Effector memory CD8-positive, alpha-beta T cell (primary cell): ENCODE measurements at places on chromosomes 11 and 22.

- no peak for DNase-seq
These were observed 782 bp downstream of the TMEM109 start for GRCh38 chr11:60914633-60915247.

GRCh38 chr11:122424636-122425035 lies 230.9 kb upstream of the UBASH3B start:
- DNase-seq, result no peak

- no peak for DNase-seq
These were observed 335.1 kb upstream of the API5 start for GRCh38 chr11:42976636-42977217.

- DNase-seq, result no peak
These were observed 397 bp downstream of the OR52N2 start for GRCh38 chr11:5809122-5809519.

GRCh38 chr22:48210812-48211211 lies 1448.4 kb downstream of the TBC1D22A start:
- no peak for DNase-seq

- no peak for DNase-seq
These were observed 127.2 kb upstream of the TBCEL start for GRCh38 chr11:120896687-120897086.

- DNase-seq, result no peak
These were observed 759 bp downstream of the CPT1A start for GRCh38 chr11:68840661-68841653.

GRCh38 chr11:64724863-64725532 lies 2.0 kb upstream of the NRXN2 start:
- DNase-seq, result no peak

DNA sequence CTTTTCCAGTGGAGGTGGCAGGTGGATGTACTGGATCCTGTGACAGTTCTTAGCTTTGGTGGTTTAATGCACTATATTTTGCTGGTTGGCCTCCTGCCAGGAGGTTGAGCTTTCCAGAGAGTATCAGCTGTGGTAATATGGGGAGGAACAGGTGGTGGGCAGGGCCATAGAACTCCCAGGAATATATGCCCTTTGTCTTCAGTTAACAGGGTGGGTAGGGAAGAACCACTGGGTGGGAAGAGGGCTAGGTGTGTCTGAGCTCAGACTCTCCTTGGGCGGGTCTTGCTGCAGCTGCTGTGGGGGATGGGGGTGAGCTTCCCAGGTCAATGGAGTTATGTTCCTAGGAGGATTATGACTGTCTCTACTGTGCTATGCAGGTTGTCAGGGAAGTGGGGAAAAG lies 203.8 kb downstream of the DLG2 start:
- DNase-seq, result no peak

DNA sequence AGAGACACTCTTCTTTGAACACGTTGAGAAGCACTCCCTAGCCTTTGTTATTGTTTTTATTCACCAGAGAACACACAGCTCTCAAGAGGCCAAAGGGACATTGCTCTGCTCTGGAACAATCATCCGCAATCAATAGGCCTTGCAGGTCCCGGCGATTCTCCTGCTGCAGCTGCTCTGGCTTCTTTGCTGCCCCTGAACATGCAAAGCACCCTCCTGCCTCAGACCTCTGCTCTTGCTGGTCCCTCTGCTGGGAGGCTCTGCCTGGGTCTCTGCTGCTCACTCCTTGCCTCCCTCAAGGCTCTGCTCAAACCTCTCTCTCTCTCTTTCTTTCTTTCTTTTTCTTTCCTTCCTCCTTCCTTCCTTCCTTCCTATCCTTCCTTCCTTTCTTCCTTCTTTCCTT lies 232.7 kb downstream of the DSCAML1 start:
- no peak for DNase-seq

DNA sequence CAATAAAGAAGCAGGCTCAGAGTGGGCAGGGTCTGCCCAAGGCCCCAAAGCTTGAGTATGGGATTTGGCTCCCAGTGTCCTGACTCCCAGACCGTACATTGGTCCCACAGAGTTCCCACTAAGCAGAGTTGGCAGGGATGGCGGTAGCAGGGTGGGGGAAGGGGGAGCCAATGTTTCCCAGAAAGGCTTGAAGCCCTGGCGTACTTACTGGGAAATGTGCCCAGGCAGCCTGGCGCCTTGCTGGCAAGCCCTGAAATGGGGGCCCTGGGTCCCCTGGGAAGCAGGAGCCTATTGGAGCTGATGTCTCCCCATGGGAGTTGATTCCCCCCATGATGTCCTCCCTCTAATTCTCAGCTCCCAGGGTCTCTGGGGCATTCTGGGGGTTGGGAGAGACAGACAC lies 9.3 kb downstream of the ARHGEF17 start:
- DNase-seq, result no peak

GRCh38 chr11:4936745-4937144 lies 10.7 kb downstream of the OR51A4 start:
- no peak for DNase-seq

DNA sequence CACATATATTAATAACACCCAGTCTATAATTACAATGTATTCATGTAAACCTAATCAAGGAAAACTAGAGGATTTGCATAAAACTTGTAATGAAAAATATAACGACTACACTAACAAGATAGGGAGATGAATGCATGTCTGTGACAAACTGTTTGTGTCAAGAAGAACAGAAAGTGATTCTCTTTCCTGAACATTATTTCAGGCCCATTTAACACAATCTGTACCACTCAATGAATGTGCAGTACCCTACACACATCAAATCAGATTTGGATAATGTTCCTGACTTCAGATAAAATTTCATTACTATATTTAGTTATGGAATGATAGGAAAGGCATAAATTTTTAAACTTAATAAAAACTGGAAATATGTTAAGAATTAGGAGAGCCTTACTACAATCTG lies 93.1 kb downstream of the CADM1 start:
- DNase-seq, result no peak

GRCh38 chr11:2097356-2097997 lies 41.7 kb downstream of the IGF2 start:
- no peak for DNase-seq

DNA sequence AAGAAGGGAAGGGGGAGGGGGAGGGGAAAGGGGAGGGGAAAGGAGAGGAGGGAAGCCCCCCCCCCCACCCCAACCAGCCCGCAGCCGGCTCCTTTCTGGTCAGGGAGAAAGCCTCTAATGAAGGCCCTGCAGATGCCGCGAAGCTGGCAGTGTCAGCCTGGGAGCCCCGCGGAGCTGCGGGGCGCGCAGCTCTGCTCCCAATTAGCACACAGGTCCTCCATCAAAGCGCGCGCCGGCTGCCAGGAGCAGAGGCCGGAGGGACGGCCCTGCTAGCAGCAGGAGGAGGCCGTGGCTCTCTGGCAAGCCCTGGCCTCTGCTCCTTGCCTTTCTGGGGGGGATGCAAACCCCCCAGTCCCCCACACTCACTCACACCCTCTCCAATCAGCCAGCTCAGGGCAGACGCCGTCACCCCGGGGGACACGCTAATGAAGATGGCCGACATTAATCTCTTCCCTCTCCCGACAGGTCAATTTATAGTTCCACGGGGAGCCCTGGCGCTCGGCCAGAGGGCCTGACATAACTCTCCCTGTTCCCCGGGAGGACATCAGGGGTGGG lies 70.5 kb upstream of the TCF20 start:
- DNase-seq, result no peak

DNA sequence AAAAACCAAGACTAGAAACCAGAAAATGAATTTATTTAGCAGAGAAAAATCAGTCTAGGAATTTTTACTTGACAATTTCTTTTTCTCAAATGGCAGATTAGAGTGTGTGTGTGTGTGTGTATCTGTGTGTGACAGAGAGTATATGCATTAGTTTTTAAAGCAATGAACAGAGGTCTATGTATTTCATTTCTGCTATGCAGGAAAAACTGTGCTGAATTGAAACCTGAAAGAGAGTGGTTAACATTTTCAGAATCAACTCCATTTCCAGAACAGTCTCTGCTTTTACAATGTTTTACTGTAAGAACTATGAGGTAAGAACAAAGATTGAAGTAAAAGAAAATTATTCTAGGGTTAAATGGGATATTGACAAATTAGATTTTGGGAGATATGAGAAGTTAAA lies 114.8 kb downstream of the GRM5 start:
- DNase-seq, result no peak

DNA sequence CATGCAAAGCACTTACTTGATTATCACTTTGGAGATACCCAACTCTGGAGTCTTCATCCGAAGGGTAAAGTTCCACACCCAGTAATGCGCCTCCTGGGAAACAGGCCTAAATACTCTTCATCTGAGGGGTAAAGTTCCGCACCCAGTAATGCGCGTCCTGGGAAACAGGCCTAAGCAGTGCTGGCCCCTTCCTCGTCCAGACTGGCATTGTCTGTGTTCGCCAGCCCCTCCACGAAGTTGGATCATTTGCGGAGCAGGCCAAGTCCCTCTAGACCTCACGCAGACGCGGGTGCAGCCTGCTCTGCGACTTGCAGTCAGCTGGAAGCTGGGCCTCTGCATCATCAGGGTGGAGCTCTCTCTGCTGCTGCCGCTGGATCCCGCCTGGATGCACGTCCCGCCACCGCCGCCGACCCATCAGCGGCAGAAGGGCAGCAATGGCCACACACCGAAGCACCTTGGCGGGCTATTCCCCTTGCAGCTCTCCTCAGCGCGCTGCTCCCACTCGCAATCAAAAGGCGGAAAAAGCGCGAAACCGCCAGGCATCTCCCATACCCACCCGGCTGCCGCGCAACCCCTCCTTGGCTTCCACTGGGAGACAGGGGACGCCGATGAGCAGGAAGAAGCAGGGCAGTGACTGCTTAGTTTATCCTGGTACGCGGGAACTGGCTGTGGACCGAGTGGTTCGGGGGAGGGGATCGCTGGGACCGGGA lies 34.1 kb upstream of the GLYATL1 start:
- no peak for DNase-seq

GRCh38 chr11:108887436-108888238 lies 222.8 kb downstream of the DDX10 start:
- DNase-seq, result no peak

GRCh38 chr22:17703811-17704210 lies 65.3 kb downstream of the BCL2L13 start:
- DNase-seq, result no peak

DNA sequence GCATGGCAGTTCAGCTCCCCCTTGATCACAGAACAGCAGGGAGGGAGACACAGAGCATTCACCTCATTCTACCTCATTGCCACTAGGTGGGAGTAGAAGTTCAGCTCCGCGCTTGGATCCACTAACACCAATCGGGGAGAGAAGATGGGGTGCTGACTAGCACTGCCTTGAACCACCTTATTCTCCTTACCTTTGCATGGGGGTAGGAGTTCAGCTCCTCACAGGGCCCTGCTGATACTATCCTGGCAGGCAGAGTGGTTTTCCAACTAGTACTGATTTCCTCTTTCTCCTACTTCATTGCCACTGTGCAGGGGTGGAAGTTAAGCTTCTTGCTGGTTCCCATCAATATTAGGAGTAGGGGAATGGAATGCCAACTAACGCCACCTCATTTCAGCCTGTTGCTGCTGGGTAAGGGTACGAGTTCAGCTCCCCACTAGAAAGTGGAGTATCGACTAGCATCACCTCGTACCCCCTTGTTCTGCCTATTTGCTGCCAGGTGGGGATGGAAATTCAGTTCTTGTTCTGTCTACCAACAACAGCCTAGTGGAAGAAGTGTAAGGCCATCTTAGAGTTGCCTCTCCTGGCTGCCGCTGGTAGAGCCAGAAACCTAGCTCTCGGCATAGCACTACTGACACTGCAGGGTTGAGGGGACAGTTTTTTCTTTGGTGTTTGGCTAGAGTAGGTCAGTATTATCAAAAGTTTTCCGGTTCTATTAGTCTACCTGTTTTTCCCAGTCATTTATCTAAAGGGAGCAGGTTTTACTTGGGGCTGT lies 550.9 kb upstream of the CCDC90B start:
- no peak for DNase-seq

DNA sequence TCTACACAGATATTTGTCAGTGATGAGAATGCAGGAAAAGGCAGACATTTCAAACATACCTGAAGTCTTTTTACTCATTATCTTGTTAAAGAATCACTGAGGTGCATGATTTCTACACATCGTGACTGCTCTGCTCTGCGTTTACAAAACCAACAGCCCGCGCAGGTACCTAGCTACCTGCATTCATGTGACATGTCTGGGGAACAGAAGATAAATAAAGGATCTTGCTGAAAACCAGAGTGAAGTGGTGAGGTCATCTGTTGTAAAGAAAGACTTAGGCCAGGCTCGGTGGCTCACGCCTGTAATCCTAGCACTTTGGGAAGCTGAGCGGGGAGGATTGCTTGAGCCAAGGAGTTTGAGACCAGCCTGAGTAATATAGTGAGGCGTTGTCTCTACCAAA lies 15.7 kb downstream of the ASPHD2 start:
- no peak for DNase-seq

- no peak for DNase-seq
These were observed 21.0 kb upstream of the AMOTL1 start for GRCh38 chr11:94747146-94747545.

- DNase-seq, result no peak
These were observed 101.4 kb downstream of the FDX1 start for GRCh38 chr11:110530900-110531741.
